ENCODE measurements at places on chromosomes 1 and 21.

- DNase-seq, result no peak
Observed at GRCh38 chr1:37404711-37405110, 69.7 kb upstream of the ZC3H12A start.

DNA sequence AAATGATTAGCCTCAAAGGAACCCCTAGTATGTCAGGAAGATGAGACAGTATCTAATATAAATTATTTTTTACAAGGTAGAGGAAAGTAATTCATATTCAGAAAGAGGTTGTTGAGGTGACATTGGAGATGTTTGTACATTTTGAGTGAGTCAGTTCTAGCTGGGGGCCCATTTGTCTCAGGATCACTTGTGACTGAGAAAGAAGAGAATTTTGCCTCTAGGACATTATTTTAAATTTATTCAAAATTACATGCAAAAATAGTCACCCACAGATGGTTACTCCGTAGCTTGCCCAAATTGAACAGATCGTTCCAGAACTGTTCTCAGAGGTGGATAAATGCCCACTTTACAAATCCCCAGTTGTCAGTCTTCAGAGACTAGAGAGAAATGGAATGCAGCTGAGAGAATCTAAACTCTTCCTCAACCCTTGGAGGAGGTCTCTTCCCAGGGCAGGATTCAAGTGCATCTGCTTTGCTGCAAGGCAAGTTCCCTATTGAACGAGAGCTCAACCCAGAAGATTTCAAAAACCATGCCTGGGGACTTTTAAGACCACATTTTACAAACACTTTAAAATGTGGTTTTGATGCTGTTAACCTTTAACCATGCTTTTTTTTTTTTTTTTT lies 987.8 kb upstream of the ADAMTS5 start:
- DNase-seq, result no peak

DNA sequence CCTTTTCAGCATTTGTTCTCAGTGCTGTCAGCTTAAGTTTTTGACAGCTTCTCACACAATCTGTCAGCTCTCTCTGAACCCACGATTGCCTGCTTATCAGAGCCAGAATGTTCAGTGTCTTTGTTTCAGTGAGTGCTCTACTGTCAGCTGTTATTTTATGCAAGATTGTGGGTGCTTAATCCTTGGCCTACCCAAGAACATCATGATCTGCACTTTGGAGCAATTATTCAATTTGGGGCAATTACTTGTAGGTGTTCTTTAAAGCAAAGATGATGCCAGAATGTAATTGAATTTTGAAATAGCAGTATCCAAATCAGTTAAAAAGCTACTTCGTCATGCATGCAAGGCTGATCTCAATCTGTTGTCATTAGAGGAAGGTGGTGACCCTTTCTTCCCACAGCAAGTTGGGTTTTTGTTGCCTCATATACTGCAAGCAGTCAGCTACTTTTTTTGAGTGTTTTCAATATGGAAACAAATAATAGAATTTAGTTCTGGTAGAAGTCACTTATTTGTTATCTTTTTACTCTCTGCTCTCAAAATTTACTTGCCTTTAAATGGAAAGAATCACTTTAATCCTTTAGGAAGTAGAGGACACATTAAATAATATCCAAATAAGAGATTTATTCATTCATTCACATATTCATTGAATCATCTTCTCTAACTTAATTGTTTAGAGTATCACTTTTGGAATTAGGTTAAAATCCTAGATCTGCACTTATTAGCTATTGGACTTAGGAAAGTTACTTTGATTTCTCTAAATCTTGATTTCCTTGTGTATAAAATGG lies 253.5 kb upstream of the CACYBP start:
- no peak for DNase-seq

DNA sequence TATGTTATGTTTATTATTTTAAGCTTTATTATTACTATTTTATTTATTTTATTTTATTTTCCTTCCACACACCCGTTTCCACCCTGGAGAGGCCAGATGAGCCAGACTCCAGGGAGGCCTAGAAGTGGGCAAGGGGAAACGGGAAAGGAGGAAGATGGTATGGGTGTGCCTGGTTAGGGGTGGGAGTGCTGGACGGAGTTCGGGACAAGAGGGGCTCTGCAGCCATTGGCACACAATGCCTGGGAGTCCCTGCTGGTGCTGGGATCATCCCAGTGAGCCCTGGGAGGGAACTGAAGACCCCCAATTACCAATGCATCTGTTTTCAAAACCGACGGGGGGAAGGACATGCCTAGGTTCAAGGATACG lies 468 bp upstream of the MX1 start:
- DNase-seq, result no peak

- DNase-seq, result no peak
Observed at GRCh38 chr1:234956821-234957329, 171.8 kb downstream of the TOMM20 start.

GRCh38 chr1:47722909-47723580 lies 274.1 kb downstream of the TRABD2B start:
- no peak for DNase-seq

- no peak for DNase-seq
Observed at GRCh38 chr21:32007456-32007855, 134.6 kb downstream of the HUNK start.

DNA sequence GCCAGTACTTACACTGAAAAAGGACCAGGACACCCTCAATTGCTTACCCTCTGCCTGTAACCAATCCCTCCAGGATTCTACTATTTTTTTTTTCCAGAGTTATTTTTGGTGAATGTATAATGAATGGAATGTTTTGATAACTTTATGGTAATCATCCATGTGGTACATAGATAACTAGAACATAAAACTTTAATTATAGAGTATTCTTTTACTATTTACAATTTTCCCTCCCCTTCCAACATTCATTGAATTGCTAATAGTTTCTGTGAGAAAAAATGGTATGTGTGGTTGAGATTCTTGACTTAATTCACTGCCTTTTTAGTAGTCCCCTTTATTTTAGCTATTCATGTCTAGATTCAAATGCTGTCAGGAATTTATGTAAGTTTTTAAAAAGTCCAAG lies 164.6 kb downstream of the CYYR1 start:
- no peak for DNase-seq

DNA sequence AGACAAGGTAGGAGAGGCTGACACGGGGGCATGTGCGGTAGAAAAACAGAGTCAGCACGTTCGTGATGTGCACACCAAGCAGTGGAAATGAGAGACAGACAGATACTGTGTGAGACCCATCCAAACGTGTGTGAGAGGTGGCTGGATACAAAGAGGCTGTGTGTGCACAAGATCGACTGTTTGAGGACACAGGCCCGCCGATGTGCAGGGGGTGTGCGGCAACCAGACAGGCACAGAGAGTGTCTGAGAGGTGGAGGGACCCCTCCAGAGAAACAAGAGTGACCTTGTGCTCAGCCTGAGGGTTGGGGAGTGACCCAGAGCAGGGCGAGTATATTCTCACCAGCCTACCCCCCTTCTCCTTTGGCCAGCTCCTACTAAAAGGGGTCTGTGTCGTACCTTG lies 97.8 kb upstream of the IPO9 start:
- DNase-seq, result no peak

- no peak for DNase-seq
Observed at GRCh38 chr1:87578464-87578863, 249.8 kb downstream of the LMO4 start.

GRCh38 chr1:54439550-54440223 lies 33.5 kb upstream of the SSBP3 start:
- DNase-seq, result no peak

DNA sequence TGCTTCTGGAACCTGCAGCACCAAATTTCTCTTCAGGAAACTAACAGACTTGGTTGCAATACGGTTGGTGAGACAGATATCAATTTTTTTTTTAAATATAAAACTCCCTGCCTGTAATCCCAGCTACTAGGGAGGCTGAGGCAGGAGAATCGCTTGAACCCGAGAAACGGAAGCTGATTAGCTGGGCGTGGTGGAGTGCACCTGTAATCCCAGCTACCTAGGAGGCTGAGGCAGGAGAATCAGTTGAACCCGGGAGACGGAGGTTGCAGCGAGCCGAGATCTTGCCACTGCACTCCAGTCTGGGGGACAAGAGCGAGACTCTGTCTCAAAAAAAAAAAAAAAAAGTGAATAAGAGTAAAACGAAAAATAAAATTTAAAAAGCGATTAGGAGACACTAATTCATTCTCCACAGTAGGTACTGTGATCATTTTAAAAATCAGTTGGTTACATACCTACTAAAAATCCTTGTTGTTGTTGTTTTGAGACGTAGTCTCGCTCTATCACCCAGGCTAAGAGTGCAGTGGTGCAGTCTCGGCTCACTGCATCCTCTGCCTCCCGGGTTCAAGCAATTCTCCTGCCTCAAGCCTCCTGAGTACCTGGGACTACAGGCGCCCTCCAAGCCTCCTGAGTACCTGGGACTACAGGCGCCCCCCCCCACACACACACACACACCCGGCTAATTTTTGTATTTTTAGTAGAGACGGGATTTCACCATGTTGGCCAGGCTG lies 796 bp upstream of the RBM8A start:
- no peak for DNase-seq

- no peak for DNase-seq
Observed at GRCh38 chr1:2019571-2020309, 595 bp downstream of the GABRD start.

DNA sequence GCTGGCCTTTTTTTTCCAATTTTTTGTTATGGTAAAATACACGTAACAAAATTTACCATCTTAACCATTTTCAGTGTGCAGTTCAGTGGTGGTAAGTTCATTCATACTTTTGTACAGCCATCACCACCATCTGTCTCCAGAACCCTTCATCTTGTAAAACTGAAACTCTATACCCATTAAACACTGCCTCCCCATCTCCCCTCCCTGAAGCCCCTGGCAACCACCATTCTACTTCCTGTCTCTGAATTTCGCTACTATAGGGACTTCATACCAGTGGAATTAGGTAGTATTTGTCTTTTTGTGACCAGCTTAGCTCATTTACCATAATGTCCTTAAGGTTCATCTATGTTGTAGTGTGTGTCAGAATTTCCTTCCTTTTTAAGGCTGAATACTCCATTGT lies 8.7 kb downstream of the PKNOX1 start:
- DNase-seq, result no peak

DNA sequence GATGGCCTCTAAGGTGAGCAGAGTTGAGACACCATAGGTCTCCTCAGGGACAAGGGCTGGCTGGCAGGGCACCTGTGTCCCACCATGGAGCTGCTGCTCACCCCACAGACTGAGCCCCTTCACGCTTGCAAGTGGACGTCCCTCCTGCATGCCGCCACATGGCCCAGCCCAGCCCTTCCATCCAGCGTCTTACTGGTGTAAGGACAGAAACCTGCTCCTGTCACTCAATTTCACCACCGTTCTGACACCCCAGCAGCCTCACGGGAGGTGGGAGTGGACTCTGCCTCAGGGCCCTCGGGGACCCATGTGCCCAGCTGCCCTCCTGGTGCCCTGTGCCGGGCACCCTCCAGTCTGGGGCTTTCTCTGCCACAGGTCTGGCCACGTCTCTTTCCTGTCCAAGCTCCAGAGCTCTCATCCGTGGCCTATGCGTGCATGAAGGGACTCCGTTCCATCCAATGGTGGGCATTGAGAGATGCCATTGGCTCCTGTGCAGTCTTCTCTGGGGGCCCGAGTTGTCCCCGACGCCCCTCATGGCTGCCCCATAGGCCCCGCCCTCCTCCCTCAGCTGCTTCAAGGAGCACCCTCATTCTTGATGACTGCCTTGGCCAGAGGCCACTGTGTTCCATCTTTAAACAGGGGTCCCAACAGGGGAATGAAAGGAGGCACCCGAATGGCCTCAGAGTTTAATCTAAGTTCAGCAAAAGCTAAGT lies 42.6 kb upstream of the COL6A1 start:
- no peak for DNase-seq

DNA sequence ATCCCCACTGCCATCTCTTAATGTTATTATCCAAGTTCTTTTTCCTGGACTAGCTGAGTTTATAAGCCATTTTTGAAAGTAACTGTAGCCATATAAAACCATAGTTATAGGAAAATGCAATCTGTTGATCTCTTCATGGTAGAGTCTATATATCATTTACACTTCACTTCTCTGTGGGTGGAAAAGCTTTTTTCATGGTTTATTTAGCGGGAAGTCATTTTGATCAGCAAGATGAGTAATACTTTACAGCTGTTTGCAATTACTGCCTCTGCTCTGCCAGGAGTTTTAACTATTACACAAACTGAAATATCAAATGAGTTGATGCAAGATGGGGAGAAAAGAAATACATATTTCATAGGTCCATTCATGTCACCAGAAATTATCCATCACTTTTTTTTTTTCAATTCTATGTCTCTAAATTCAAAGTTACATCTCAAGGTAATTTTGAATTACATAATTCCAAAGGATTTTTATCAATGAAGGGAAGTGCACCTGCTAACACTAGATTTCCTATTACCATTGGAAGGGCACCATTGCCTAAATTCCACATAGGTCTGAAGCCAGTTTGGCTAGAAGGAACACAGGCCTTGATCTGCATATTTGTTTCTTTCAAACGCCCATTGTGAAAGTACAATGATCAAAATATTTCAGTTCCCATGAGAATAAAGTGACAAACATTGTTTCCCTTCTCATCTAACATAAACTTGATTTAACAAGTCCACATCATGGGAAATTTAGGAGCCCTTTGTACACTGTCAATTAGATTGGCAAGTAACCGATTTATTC lies 296.7 kb downstream of the ZNF326 start:
- DNase-seq, result no peak

All from activated T-cell treated with anti-CD3 and anti-CD28 coated beads for 48 hours (primary cell).